ENCODE measurements at places on chromosomes 1 and 21.

DNA sequence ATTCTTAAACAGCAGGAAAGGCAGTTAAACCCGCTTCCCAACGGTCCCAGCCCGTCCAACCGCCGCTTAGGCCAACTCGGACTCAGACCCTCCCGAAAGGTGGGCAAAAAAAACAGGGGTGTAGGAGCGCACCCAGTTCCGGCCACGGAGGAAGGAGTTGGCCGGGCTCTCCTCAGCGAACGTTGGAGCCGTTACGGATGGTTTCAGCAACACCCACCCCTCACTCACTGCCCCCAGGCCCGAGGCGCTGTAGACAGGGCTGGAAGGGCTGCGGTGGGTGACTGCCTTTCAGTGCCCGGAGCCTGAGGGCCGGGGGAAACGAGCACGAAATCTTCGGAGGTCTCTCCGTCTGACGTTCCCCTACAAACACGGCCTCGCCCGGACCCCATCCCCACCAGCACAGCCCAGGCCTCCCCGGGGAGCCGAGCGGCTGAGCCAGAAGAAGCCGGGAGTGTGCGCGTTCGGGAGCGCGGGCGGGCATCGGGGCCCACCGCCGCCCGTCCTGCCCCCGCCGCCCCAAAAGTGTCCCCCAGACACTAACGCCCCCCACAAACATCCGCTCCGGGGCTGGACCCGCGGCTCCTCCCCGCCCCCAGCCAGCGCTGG lies 1.3 kb downstream of the KDM5B start:
- DNase-seq, result no peak

DNA sequence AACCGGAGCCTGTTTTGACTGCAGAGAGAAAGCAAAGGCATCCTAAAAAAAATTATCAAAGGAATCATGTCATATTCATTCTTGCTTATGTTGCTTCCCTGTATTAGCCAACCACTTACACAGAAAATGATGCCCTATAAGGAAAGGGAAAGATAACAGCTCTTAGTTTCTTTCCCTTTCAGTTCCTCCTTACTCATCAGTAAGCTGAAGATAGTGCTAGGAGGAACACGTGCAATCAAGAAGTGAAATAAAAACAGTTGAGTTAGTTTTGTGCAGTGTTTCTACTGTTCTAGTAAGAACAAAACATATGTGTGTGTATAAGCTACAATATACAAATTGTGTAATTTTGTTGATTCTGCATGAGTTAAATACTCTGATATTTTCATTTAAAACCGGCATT lies 45.3 kb upstream of the MTF2 start:
- peak; percentile 30 for DNase-seq

DNA sequence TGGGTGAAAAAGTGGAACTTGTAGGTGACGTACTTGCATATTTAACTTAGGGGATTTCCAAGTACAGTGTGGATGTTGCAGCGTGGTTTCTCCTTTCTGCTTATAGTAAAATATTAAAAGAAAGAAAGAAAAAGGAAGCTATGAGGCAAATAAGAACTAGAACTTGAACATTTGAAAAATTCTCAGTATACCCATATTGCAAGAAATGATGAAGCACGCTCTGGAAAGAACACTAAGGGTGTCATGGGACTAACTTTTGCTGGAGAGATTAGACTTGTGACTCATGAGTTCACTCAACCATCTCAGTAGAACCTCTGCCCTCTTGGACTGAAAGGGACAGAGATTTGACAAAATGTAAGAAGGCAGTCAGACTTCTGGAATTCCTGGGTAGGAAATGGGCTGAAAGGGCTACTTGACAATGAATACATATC lies 704.5 kb upstream of the ADGRL4 start:
- DNase-seq, result no peak

- DNase-seq, result peak; percentile 61
Measured at GRCh38 chr1:53326598-53327181, 1.2 kb downstream of the LRP8 start.

DNA sequence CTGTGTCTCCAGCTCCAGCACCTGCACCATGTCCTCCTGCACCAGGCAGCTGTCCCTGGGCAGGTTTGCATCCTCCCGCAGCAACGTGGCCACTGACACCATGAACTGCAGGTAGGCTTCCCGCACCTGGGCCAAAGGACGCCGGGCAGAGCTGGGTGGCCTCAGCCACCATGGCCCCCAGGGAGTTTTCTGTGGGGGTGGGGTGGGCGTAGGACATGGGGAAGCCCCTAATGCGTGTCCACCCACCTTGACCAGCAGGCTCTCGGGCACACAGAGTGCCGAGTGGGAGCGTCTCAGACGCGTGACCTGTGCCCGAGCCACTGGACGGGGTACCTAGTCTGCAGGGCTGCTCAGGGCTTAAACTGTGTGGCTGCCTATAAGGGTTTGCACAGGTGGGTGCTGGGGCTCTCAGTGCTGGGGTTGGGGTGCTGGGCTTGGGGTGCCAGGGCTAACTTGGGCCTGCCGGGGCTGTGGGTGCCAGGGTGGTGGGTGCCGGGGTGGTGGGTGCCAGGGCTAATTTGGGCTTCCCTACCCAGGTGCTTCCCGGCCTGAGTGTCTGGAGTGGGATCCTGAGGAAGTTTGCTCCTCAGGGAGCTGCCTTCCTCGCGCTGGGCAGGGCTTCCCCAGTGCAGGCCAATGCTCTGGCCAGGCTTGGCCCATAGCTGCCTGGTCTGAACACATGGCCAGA lies 17.7 kb downstream of the PRXL2B start:
- no peak for DNase-seq

DNA sequence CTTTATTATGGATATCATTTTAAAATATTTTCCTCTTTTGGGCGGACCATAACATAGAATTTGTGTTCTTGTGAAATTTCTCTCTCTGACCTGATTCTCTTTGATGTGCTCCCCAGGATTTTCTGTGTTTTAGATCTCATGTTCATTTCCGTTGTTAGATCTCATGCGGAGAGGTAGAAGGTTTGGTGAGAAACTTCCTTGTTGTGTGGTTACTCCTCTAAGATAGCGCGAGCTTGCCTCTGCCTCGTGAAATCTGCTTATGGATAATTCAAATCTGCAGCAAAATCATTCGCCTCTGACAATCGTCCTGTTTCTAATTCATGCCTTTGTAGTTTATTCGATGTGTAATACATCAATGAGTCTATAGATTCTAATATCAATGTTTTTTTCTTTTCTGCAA lies 580.4 kb downstream of the USP25 start:
- no peak for DNase-seq

- DNase-seq, result no peak
Measured at GRCh38 chr1:24708938-24709337, 36.3 kb upstream of the CLIC4 start.

GRCh38 chr1:202069662-202070061 lies 53.1 kb upstream of the GPR37L1 start:
- no peak for DNase-seq

GRCh38 chr1:67664048-67664447 lies 21.0 kb upstream of the GADD45A start:
- no peak for DNase-seq

GRCh38 chr1:73056826-73057225 lies 774.5 kb upstream of the NEGR1 start:
- no peak for DNase-seq

GRCh38 chr1:219710529-219711194 lies 97.8 kb upstream of the ZC3H11B start:
- no peak for DNase-seq

- no peak for DNase-seq
Measured at GRCh38 chr21:26127073-26127814, 43.3 kb downstream of the APP start.

DNA sequence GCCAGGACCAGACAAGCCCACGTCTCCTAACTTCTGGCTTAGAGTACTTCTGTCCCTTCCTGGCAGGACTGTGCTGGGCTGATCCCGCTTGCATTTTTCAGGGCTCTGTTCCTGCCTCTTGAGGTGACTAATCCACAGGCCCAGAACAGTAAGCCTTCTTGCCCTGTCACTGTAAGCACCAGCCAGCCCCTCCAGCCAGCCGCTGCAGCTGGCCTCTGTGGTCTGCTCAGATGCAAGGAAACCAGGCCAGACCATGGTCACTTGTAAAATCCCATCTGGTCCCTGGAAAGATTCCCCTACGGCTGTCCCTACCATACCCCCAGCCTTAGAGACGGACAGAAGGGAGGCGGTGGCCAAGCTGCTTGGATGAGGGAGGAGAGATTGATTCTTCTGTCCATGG lies 74.2 kb downstream of the KIRREL1 start:
- no peak for DNase-seq

DNA sequence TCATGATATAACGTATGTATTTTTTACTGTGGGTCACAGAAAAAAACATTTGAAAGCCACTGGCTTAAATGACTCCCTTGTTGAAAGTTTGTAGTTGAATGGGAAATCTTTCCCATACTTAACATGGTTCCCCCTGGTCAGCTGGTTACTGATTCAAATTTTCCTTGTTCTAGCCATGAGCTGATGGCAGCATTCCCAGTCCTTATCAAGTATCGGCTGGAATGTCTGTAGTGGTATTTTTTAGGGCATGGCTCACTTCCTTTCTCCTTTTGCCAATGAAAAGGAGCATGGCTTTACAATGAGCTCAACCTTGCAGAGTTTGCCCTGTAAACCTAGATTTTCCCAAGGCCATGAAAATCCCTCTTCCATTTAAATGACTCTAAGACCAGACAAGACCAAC lies 55.7 kb downstream of the GIPC2 start:
- no peak for DNase-seq

GRCh38 chr1:10947691-10948462 lies 64.6 kb upstream of the TARDBP start:
- DNase-seq, result no peak

DNA sequence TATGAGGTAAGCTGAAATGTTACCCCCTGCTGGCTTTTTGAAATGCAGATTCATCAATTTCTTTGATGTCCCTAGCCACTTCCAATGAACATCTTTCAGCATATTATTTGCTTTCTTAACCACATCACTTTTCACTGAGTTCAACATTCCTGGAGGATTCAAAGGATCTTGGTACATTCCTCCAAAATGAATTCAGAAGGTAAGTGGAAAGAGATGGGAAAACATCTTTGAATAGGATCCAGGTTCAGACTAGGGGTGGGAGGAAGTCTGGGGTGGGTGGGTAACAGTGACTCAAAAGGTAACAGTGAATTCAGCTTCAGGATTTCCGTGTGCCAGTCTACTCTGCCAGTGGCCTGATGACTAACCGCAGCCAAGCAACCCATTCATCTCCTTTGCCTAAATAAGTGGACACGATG lies 180.7 kb downstream of the ZC3H11B start:
- no peak for DNase-seq

GRCh38 chr1:28066393-28067154 lies 21.8 kb downstream of the EYA3 start:
- no peak for DNase-seq

- DNase-seq, result no peak
Measured at GRCh38 chr1:226059709-226060108, 2.8 kb upstream of the H3-3A start.

GRCh38 chr1:198258491-198258890 lies 101.7 kb downstream of the NEK7 start:
- no peak for DNase-seq

GRCh38 chr1:203273206-203273868 lies 32.0 kb upstream of the BTG2 start:
- peak; percentile 55 for DNase-seq

- DNase-seq, result no peak
Measured at GRCh38 chr1:10778640-10779039, 17.8 kb downstream of the CASZ1 start.

- DNase-seq, result peak; percentile 28
Measured at GRCh38 chr1:206982216-206982615, 12.0 kb upstream of the FCAMR start.

DNA sequence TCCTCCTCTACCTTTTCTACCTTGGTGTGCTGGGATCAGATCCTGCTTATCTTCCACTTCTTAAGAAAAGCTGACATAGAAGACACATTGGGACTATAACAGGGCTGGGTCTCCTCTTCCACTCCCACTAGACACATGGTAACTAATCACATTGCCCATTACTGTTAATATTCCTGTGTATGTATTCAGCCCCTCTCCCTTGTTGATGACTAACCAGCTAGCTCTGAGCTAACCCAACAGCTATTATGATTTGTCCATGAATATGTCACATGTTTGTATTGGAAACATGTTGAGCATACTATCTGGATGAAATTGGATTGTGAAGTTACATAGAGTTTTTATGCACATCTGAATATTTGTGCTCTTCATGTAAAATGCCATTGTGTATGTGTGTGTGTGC lies 52.9 kb downstream of the MPZL1 start:
- no peak for DNase-seq

DNA sequence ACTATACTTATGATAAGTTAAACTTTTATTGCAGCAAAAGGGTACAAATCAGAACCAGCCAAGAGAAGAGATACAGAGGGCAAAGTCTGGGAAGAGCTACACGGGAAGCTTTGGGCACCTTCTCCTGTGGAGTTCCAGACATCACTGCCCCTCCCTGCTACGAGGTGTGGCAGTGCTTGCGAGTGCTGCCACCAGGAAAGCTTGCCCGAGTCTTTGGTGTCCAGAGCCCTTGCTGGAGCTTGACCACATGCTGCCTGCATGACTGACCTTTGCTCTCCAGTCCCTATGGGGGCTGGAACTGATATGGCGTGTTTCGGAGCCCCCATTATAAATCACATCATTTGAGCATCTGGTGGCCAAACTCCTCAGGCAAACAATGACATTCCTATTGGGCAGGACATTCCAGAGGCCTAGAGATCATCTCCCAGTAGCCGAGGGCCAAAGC lies 23.4 kb downstream of the PLEKHO1 start:
- DNase-seq, result no peak

DNA sequence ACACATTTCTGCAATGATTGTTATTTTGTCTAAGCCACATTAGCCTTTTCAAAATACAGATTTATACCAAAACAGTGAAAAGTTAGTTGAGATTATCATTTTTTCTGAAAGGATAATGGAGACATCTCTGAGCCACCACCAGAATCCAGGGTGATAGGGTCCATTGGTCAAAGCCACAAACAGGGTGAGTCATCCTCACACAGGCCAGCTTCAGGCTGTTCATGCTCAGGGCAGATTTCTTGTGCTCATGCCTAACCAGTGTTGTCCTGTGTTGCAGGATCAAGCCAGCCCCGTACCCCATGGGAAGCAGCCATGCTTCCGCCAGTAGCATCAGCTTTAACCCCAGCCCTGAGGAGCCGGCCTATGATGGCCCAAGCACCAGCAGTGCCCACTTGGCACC lies 13.4 kb downstream of the ELOA start:
- DNase-seq, result no peak

GRCh38 chr1:27000817-27001460 lies 7.4 kb downstream of the TRNP1 start:
- DNase-seq, result no peak

DNA sequence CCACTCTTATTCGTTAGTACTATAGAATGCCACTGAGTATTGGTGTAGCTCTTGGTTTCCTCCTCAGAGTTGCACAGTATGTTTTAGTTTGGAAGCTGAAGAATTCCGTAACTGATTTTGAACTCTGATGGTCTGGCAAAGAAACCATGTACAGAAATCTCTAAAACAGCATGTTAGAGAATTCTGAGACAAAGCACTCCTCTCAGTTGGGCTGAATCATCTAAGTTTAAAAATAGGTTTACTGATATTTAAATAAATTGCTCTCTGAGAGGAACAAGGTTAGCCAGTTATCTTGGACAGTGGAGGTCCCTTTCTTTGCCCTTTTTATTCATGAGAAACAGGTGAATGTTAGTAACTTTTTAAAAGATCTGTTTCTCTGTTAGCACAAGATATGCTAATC lies 43.8 kb downstream of the NCF2 start:
- DNase-seq, result no peak

GRCh38 chr1:26961826-26962225 lies 1.6 kb upstream of the KDF1 start:
- no peak for DNase-seq

GRCh38 chr1:246491551-246492053 lies 15.5 kb downstream of the SMYD3 start:
- no peak for DNase-seq
